ENCODE measurements at places on chromosomes 5 and 9.

DNA sequence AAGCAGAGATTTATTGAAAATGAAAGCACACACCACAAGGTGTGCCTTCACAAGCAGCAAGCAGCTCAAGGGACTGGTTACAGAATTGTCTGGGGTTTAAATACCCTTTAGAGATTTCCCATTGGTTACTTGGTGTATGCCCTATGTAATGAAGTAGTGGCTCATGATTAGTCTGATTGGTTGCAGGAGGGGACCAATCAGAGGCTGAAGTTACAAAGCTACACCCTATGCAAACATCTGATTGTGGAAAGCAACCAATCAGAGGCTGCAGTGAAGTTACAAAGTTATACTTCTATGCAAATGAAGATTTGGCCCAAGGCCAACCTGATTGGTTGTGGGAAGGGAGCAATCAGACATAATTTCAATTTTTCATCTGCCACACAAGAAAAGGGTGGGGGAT is 119.9 kb downstream of the C9orf152 start:
- H3K27ac ChIP-seq, result no peak overlapping the region
- DNase-seq, result no peak
- no peaks in the 10 kb centered on the region for H3K27me3 ChIP-seq
- no peak overlapping the region for H3K4me3 ChIP-seq
- no peaks in the 10 kb centered on the region for H3K36me3 ChIP-seq

- no peak overlapping the region for H3K4me3 ChIP-seq
- no peaks in the 10 kb centered on the region for H3K4me1 ChIP-seq
- H3K27me3 ChIP-seq, result no peaks in the 10 kb centered on the region
- H3K27ac ChIP-seq, result no peak overlapping the region
Measured at GRCh38 chr5:44266882-44267576, 122.2 kb downstream of the FGF10 start.

DNA sequence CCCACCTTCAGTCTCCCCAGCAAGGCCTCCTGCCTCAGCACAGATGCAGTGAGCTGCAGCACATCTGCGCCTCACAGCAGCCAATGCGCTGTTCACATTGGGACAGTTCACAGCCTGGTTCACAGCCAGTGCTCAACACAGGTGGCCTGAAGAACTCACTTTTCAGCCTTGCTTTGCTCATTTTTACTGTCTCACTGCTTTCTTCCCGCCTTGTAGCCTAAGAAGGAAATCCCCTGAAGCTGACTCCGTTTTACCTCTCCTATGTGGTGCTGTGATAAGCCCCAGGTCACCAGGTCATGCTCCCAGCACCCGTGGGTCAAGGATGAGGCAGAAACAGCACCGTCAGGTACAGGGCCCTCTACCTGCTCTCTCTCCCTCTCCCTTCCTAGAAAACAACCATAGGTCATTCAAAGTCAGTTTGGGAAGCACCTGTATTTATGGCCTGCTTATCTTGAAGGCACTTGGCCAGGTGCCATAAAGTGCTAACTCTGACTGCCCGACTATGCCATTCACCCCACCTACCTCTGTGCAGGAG is 1.1 kb downstream of the GCNT4 start:
- H3K4me1 ChIP-seq, result peaks cover 76% of the 10 kb centered on the region
- peaks cover 5% of the 10 kb centered on the region for H3K36me3 ChIP-seq
- H3K27ac ChIP-seq, result peak overlapping the region; percentile 87

DNA sequence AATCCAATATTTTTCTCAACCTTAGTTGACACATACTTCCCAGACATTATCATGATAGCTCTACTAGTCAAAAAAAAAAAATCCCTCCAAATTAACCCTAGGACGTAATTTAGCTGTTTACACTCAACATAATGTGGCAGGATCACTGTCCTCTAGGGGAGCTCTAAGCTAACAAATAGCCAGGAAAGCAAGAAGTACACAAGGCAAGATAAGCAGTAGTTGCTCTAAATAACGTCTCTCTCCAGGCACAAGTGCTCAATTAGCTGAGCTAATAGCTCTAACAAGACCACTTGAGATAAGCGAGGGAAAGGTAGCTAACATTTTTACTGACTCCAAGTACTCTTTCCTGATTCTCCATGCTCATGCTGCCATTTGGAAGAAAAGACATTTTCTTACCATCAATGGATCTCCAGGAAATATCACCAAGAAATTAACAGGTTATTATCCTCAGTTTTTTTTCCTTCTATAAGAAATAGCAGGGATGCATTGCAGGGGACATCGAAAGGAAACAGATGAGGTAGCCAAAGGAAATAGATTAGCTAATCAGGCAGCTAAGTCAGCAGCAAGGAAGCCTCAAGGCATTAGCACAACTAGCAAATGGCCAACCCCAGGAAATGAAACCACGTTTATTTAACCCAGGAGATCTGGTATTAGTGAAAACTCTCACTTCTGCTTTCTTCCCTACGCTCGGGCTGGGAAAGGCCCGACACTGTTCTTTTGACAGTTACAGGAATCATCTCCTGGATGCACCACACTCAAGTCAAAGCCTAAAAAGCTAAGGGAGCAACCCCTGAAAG is 614.1 kb downstream of the PTPRD start:
- no peaks in the 10 kb centered on the region for H3K27me3 ChIP-seq
- H3K4me3 ChIP-seq, result no peak overlapping the region
- H3K4me1 ChIP-seq, result no peaks in the 10 kb centered on the region
- H3K27ac ChIP-seq, result no peak overlapping the region
- no peak for DNase-seq
- H3K36me3 ChIP-seq, result no peaks in the 10 kb centered on the region

DNA sequence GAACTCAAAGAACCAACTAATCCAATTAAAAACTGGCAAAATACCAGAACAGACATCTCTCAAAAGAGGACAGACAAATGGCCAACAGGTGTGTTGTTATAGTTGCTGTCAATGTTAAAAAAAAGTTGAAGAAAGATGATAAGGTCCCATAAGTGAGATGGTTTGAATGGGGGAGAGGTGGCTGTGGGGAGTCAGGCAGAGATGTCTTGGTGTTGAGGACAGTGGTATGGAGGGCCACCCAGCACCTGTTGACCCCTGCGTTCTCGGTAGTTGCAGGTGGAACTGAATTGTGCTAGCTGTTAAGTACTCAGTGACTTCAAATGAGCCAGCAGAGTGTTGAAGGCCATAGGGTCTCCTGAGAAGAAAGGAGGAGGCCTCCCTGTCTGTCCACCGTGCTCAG is 55.9 kb upstream of the PITX1 start:
- H3K4me3 ChIP-seq, result no peak overlapping the region
- peaks cover 11% of the 10 kb centered on the region for H3K27me3 ChIP-seq
- H3K4me1 ChIP-seq, result no peaks in the 10 kb centered on the region

DNA sequence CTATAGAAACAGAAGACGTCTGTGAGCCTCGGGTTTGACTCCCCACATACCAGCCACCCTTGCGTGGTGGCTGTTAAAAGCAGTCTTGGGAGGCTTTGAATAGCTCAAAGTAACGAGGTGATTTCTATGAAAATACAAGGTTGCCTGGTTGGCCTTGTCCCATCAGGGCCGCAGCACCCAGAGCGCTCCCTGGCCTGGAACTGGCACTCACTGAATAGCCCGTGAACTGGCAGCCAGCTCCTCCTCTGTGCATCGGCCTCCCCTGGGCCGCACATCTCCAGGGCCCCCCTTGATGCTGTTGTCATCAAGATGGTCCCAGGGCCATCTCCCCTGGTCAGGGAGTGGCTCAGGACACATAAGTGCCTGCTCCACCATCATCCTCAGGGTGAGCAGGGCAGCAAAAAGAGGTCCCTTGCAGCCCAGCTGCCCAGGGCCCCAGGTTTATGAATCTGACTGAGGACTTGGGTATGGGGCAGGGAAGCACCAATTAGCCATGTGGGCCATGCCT is 144.6 kb upstream of the PPP1R26 start:
- no peak overlapping the region for H3K4me3 ChIP-seq
- peaks cover 2% of the 10 kb centered on the region for H3K27me3 ChIP-seq
- no peak overlapping the region for H3K27ac ChIP-seq
- DNase-seq, result no peak
- H3K36me3 ChIP-seq, result no peaks in the 10 kb centered on the region
- no peaks in the 10 kb centered on the region for H3K4me1 ChIP-seq

DNA sequence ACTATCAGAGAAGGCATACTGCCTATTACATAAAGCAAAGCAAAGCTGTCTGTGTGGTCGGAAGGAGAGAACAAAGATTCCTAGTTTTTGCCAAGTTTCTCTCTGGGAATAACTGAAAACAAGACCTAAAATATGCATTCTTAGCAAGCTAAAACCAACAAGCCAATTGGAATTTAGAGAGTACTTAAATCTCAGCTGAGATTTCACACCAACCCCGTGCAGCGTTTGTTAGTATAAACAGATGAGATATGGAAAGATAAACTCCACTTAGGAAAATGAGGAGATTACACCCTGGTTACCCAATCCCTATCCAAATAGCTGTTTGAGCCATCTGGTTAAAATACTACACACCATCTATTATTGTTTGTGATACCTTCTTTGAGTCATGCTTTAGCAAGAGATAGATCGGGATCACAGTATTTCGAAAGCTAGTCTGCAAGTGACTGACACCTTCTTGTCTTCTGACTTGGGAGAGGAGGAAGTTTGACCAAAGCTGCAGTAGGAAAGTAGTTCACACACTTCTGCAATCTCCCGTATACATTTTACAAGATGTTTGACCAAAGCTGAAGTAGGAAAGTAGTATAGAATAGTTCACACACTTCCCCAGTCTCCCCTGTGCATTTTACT is 18.2 kb downstream of the FAF2 start:
- no peak overlapping the region for H3K4me3 ChIP-seq
- H3K36me3 ChIP-seq, result peaks cover 9% of the 10 kb centered on the region
- H3K27ac ChIP-seq, result no peak overlapping the region
- H3K4me1 ChIP-seq, result peaks cover 17% of the 10 kb centered on the region

Data from activated naive CD8-positive, alpha-beta T cell treated with anti-CD3 and anti-CD28 coated beads for 36 hours (primary cell).